ENCODE measurements at places on chromosomes 6 and 20.

DNA sequence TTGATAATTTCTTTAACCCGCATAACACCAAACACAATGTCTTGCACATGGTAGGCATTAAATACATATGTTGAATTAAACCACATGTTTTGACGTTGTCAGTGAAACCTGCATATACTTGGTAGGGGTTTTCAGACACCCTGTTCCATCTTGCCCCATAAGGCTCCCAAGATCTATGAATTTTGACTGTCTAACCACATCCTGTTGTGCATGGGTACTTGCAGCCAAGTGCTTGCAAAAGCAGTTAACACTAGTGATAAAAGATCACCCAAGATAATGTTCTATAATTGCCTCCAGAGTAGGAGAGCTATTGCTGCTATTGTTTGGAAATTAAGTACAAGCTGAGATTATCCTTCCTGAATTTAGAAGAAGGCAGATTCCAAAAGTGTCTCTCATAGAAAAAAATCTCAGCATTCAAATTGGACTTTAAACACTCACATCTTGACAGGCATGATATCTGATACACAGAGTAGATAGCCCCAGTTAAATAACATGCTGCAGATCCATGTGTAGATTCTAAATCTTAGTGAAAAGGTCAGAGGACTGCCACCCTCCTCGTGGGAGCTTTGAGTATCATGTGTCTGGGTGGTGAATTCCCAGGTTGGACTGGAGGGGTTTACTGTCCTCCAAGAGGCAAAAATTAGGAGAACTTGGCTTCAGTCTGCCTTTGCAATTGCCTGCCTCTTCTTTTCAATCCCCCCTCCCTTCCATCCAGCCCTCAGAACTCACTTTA lies 25.8 kb upstream of the CCN6 start:
- peak; percentile 71 for DNase-seq

- DNase-seq: no peak
Measured at GRCh38 chr20:2103461-2104153, 2.0 kb downstream of the STK35 start.

DNA sequence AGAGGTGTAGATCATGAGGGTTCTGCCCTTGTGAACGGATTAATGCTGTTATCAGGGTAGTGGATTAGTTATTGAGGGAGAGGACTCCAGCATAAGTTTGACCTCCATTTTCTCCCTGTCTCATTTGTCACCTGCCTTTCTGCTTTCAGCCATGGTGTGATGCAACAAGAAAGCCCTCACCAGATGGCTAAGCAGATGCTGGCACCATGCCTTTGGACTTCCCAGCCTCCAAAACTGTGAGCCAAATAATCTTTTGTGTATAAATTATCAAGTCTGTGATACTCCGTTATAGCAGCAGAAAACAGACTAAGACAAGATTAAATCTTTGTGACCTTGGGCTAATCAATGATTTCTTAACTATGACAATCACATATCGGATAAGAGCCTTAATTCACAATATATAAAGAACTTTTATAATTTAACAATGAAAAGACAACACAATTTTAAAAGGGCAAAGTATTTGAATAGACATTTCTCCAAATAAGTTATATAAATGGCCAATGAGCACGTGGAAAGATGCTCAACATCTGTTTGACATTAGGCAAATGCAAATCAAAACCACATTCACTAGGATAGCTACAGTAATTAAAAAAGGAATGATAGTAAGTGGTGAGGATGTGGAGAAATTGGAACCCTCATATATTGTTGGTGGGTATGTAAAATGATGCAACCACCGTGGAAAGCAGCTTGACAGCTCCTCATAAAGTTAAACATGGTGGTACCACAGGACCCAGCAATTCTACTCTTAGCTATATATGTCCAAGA lies 45.3 kb upstream of the IFNGR1 start:
- no peak for DNase-seq

- DNase-seq: no peak
Measured at GRCh38 chr6:119521251-119521650, 171.7 kb upstream of the MAN1A1 start.

GRCh38 chr6:159931112-159931511 lies 37.8 kb upstream of the IGF2R start:
- DNase-seq: peak; percentile 90

GRCh38 chr20:35055445-35056276 lies 36.9 kb downstream of the TRPC4AP start:
- peak; percentile 57 for DNase-seq

Data from GM12865 (cell line).